T-helper 1 cell (primary cell): ENCODE measurements at places on chromosomes 6 and 20.

- no peak for DNase-seq
Measured at GRCh38 chr20:40875116-40876085, 153.2 kb upstream of the TOP1 start.

DNA sequence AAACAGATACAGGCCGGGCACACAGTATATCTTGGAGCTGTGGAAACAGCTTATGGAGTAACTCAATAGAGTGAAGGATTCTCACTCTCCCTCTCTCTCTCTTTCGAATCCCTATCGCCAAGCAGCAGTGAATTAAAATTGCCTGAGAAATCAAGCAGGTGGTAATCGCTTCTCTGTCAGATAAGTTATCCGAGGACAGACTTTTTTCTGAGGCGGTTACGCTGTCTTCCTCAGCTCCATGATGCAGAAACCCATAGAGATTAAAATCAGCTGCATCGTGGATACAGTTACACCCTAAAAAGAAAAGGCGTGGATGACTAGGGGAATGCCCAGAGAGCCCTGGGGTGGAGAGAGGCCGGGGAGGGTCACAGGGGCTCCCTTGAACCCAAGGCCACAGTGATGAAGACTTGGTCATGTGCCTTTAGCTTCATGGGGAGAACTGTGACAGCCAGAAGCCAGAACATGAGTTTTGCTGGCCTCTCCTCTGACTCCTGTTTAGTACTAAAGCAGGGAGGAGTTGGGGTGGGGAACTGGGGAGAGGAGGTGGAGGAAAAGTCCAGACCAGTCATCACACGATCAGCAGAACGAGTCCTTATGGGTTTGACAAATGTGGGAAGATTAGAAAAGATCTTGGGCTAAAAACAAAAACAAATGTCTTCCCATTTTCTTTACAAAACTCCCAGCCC lies 138.8 kb upstream of the JARID2 start:
- DNase-seq = no peak

DNA sequence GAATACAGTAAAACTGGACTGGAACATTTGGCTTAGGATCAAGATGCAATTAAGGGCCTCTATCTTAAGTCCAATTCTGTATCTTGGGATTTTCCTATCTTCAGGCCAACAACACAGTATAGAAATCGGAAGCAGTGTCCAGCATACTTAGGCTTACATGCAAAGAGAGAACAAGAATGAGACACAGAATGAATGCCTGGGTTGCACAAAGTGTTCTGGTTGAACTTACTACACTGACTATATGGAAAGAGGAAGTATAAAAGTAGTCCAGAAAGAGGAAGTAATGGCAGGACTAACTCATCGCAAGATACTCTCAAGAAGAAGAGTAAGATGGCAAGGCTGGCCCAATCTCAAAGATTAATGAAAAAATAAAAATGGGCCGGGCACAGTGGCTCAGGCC lies 87.6 kb downstream of the BTBD9 start:
- no peak for DNase-seq

DNA sequence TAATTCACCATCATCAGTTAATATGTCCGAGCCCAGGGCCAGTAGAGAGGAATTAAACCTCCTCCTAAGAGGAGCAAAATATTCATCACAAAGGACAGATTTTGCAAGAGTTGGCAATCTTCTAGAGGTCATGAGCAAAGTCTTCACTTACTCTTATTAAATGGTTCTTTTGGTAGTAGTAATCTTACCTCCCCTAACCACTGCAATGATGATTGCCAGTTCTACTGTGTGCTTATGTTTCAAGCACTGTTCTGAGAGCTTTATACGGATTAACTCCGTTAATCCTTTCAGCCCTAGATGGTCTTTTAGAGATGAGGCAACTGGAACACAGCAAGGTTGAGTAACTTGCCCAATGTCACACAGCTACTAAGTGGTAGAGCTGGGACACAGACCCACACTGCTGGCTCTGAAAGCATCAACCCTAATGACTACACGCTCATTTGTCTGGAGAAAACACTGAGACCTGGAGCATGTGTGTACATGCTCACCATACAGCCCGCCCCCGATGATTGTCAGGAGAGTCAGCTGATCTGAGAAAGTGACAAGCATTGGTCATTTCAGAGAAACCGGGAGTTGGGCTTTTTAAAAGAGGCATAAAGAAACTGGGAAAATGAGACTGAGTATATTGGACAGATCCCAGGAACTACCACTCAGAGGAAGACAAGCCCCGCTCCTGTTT lies 276.0 kb downstream of the NRN1 start:
- no peak for DNase-seq
